ENCODE measurements at places on chromosomes 3 and 15. TPM values are rescaled to one million over a fixed set of nuclear protein-coding genes. Genes with fewer than 3 reads are reported as not detected.
A peak's percentile ranks its signal among the peaks of the same experiment; 100 is the strongest.

DNA sequence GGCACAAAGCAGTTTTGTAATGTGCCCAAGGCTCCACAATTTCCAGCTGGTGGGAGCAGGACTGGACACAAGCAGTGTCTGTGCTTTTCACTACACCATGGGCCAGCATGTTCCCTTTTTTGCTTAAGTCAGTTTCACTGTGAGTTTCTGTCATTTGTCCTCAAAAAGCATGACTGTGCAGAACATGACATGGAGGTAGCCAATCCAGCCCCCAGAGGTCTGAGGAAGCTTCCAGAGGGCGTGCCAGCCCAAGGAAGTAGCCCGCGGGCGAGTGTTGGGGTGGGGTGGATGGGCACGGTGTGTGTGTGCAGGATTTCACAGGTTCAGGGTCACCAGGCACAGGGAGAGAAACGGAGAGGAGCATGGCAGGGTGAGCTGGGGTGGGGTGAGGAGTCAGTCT lies 8.0 kb upstream of the EEFSEC start:
- no peak overlapping the region for H3K27ac ChIP-seq
- DNase-seq = no peak
- no peaks in the 10 kb centered on the region for H3K36me3 ChIP-seq
- H3K4me1 ChIP-seq = no peaks in the 10 kb centered on the region

The PLA2G4D gene
- total RNA-seq = not detected

DNA sequence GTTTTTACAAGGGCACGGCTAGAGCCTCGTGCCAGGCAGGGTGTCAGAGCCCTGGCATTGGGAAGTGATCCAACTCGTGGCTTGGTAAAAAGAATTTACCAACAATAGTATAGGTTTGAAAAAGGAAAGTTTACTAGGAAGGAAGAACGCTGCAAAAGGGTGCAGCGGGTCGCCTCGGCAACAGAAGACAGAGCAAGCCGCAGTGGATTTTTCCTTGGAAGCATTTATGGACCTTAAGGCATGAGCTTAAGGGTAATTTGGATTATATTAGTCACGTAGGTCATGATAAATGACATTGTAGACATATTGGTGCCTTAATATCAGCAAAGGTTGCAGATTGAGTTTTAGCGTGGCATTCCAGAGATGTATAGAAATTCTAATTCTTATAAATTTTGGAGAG lies 163.4 kb upstream of the PPP2R3A start:
- no peak for DNase-seq
- H3K27me3 ChIP-seq = no peaks in the 10 kb centered on the region
- no peak overlapping the region for H3K4me3 ChIP-seq
- no peaks in the 10 kb centered on the region for H3K36me3 ChIP-seq
- H3K27ac ChIP-seq = no peak overlapping the region

DNA sequence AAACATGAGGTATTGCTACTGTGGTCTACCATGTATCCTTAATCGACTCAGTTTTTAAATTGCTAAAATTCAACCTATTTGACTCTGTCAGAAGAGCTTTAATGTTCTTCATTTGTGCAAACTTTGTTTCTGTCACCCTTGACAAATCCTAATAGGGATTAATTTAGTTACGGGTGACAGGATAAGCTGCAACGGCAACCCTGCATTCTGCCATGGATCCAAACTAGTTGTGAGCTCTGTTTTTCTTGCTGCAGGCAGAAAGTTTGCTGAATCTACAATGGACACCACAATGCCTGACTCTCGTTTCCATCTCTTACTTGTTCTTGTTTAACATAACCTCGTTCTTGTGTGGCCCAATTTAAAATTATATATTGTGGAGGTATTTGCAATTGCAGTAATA lies 352.3 kb downstream of the ROBO2 start:
- no peak overlapping the region for H3K27ac ChIP-seq
- H3K4me1 ChIP-seq = no peaks in the 10 kb centered on the region
- no peaks in the 10 kb centered on the region for H3K27me3 ChIP-seq
- H3K4me3 ChIP-seq = no peak overlapping the region

GRCh38 chr3:38038447-38038911 lies 529 bp upstream of the DLEC1 start:
- H3K36me3 ChIP-seq = no peaks in the 10 kb centered on the region
- H3K4me3 ChIP-seq = peak overlapping the region; percentile 63
- H3K4me1 ChIP-seq = peaks cover 11% of the 10 kb centered on the region
- H3K27me3 ChIP-seq = no peaks in the 10 kb centered on the region

- H3K36me3 ChIP-seq = no peaks in the 10 kb centered on the region
- no peak overlapping the region for H3K4me3 ChIP-seq
- no peaks in the 10 kb centered on the region for H3K27me3 ChIP-seq
- H3K4me1 ChIP-seq = no peaks in the 10 kb centered on the region
Observed at GRCh38 chr3:52986938-52987337, 58.9 kb downstream of the SFMBT1 start.

DNA sequence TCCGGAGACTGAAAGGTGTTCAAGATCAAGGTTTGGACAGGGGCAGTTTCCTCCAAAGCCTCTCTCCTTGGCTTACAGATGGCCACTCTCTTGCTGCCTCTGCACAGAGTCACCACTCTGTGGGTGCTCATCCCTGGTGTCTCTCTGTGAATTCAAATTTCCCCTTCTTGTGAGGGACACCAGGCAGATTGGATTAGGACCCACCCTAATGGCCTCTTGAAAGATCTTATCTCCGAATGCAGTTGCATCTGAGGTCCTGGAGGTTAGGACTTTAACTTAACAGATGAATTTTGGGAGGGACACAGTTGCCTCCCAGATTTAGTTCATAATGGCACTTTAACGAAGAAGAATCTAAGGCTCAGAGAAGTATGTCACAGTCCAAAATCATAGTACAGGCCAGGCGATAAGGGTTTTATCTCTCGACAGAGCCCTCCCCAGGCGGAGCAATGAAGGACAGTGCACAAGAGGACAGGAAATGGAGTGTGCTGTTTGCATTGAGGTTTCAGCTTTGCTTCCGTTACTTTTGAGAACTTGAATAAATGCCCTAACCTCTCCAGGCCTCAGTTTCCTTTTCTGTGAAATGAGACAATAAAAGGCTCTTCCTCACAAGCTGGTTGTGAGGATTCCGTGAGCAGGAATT lies 38.9 kb upstream of the KIF23 start:
- no peaks in the 10 kb centered on the region for H3K4me1 ChIP-seq
- H3K27me3 ChIP-seq = no peaks in the 10 kb centered on the region
- DNase-seq = no peak
- no peaks in the 10 kb centered on the region for H3K36me3 ChIP-seq
- no peak overlapping the region for H3K27ac ChIP-seq

- peak; percentile 52 for DNase-seq
- no peaks in the 10 kb centered on the region for H3K27me3 ChIP-seq
- no peak overlapping the region for H3K4me3 ChIP-seq
- H3K36me3 ChIP-seq = no peaks in the 10 kb centered on the region
Observed at GRCh38 chr3:147191795-147192385, 214.5 kb downstream of the ZIC4 start.

- DNase-seq = no peak
- H3K27ac ChIP-seq = no peak overlapping the region
- H3K36me3 ChIP-seq = peaks cover 8% of the 10 kb centered on the region
- H3K27me3 ChIP-seq = no peaks in the 10 kb centered on the region
- H3K4me3 ChIP-seq = no peak overlapping the region
Observed at GRCh38 chr3:125045194-125045593, 10.6 kb downstream of the HEG1 start.

GRCh38 chr3:143831208-143831607 lies 17.1 kb downstream of the SLC9A9 start:
- no peak overlapping the region for H3K4me3 ChIP-seq
- peak; percentile 65 for DNase-seq
- no peaks in the 10 kb centered on the region for H3K27me3 ChIP-seq
- H3K4me1 ChIP-seq = peaks cover 6% of the 10 kb centered on the region
- H3K27ac ChIP-seq = peak overlapping the region; percentile 18

DNA sequence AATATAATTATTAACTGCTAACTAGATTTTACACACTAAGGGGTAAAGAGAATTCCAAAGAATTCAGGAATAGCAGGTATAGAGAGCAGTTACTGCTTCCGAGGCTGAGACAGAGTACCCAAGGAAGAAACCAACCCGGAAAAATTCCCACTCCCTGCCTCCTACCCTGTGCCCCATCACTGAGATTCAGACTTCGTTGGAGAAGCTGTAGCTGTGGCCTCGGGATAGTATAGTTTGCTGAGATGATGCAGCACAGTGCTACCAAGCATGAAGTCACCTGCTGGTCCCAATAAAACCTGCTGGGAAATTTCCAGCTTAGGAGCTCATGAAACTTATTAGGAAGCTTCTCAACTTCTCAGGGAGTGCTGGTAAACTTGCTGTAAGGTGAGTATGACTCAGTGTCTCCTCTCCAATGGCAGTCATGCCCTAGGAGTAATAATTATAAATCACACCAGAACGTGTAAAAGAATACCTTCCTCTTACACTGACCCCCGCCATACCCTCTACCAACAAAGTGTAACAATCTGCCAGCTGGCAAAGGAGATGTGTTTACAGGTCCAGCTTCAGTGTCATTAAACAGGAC lies 215.2 kb upstream of the ROBO2 start:
- DNase-seq = no peak
- H3K27ac ChIP-seq = no peak overlapping the region
- no peaks in the 10 kb centered on the region for H3K4me1 ChIP-seq
- H3K27me3 ChIP-seq = no peaks in the 10 kb centered on the region
- no peak overlapping the region for H3K4me3 ChIP-seq

DNA sequence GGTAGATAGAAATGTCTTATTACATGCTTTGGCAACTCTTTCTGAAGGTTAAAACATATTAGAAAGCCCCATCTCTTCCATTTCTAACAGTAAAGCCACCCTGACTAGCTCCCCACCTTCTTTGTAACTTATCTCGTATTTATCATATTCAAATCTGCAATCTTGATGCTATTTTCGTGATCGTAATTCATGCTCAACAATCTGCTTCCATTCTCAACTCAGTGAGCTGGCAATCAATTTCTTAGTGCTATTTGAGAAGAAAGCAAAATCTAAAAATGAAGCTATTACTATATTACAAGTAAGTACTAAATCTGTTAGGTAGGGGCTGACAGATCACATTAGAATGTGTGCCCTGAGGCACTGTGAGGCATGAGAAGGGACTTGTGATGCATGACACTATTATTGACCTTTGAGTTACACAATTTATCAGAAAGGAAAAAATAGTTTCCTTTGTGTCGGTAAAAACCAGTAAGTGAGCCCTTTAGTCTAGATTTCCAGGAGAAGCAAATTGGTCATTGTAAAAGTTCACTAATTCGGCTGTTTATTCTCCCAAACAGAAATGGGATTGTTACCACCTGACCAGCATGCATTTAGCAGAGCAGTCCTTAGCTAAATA lies 379.7 kb upstream of the CNTN6 start:
- no peak overlapping the region for H3K27ac ChIP-seq
- H3K36me3 ChIP-seq = no peaks in the 10 kb centered on the region
- no peaks in the 10 kb centered on the region for H3K4me1 ChIP-seq
- no peaks in the 10 kb centered on the region for H3K27me3 ChIP-seq

The PLAAT1 gene
- total RNA-seq = 3.9 TPM

The EPHB3 gene
- total RNA-seq = 17.2 TPM

The GFM1 gene
- 32.6 TPM for total RNA-seq

The IQCF5 gene
- not detected for total RNA-seq

The PAK6 gene
- total RNA-seq = 1.1 TPM

DNA sequence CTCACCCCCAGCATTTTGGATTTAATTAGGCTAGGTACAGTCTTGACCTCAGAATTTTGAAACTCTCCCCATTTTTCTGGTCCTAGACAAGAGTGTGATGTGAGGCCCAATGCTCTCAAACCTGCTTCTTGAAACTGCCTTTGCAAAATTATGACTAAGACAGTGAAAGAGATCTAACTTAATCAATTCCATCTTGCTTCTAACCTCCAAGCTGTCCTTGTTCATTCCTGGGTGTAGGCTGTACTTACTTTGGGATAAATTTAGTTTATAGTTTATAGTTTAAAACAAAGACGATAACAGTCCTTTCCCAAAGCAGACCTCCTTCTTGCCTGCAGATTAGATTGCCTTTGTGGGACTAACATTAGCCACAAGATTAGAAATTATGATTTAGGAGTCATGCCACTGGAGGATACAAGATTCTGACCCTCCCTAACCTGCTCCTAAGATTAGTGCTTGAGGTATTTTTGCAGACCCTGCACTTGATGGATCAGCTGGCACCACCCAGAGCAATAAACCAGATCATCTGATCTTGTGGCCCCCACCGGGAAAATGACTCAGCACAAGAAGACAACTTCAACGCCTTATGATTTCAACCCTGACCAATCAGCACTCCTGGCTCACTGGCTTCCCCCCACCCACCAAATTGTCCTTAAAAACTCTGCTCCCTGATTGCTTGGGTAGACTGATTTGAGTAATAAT lies 59.6 kb downstream of the CD200R1L start:
- no peak overlapping the region for H3K4me3 ChIP-seq
- H3K27me3 ChIP-seq = no peaks in the 10 kb centered on the region
- H3K27ac ChIP-seq = no peak overlapping the region
- H3K36me3 ChIP-seq = no peaks in the 10 kb centered on the region

DNA sequence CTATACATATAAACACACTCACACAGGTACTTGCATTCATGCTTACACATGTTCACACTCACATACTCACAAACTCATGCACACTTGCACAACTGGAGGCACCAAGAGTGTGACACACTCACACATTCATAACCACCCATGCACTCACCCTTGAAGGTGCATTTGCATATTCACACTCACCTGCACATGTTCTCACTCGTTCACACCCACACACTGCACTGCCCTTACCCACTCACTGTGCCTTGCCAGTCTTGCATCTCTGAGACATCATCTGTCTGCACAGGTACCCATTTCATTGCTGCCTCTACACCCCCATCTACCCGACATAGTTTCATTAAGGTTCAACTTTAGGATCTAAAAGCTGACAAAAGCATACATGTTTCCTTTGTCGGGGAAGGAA lies 95.8 kb downstream of the OSBPL10 start:
- no peak for DNase-seq
- H3K27ac ChIP-seq = no peak overlapping the region
- H3K4me1 ChIP-seq = no peaks in the 10 kb centered on the region
- no peak overlapping the region for H3K4me3 ChIP-seq

DNA sequence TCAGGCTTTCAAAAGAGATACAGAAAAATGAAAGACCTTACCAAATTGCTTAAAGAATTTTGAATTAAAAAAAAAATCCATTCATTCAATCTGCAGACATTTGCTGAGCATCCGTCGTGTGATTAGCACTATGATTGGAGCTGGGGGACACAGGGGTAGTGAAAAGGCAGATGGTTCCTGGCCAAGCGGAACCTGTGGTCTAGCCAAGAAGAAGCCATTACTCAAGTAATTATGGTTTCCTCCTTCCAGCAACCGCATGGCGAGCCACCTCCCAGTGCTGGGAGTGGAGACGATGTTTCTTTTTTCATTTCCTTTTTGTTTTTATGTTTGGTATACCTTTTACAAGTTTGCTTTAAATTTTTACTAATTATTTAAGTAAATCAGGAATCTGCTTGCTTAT lies 140.2 kb downstream of the CACNA2D3 start:
- no peak overlapping the region for H3K4me3 ChIP-seq
- H3K36me3 ChIP-seq = no peaks in the 10 kb centered on the region
- H3K27ac ChIP-seq = no peak overlapping the region
- H3K4me1 ChIP-seq = no peaks in the 10 kb centered on the region

The CCR8 gene
- total RNA-seq = not detected

- H3K27me3 ChIP-seq = no peaks in the 10 kb centered on the region
- H3K4me1 ChIP-seq = peaks cover 14% of the 10 kb centered on the region
- no peaks in the 10 kb centered on the region for H3K36me3 ChIP-seq
Observed at GRCh38 chr15:100958326-100959065, 39.3 kb downstream of the LRRK1 start.
